ENCODE measurements at places on chromosomes 7 and 10.

DNA sequence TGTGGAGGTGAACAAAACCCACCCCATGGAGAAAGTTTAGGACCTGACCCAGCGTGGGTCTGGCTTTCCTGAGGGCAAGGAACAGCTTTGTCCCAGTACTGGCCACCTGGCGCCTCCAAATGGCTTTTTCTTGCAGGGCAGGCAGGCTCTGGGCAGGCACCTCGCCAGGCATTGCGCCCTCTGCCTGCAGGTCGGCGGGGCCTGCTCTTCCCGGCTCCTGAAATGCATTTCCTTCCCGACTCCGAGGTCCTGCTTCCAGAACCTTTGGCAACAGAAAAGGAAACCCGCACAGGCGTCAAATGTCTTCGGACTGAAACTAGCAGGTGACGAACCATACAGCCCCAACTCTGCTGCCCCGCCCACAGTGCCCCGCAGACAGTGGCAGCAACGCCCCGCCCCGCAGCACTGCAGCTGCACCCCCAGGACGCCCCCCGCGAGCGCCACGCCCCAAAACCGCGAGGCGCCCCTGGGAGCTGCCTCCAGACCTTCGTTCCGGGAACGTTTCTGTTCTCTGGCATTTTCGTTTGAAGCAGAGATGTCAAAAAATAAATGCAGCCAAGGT lies 65.5 kb downstream of the C10orf143 start:
- no peak for DNase-seq

- DNase-seq, result no peak
Measured at GRCh38 chr7:22882106-22882505, 59.5 kb upstream of the TOMM7 start.

GRCh38 chr7:154627646-154628290 lies 375.2 kb downstream of the PAXIP1 start:
- DNase-seq, result no peak

GRCh38 chr7:129066290-129067131 lies 11.6 kb upstream of the TNPO3 start:
- no peak for DNase-seq

- no peak for DNase-seq
Measured at GRCh38 chr7:1703871-1704810, 34.1 kb downstream of the ELFN1 start.

- no peak for DNase-seq
Measured at GRCh38 chr7:29748286-29749099, 57.8 kb upstream of the WIPF3 start.

DNA sequence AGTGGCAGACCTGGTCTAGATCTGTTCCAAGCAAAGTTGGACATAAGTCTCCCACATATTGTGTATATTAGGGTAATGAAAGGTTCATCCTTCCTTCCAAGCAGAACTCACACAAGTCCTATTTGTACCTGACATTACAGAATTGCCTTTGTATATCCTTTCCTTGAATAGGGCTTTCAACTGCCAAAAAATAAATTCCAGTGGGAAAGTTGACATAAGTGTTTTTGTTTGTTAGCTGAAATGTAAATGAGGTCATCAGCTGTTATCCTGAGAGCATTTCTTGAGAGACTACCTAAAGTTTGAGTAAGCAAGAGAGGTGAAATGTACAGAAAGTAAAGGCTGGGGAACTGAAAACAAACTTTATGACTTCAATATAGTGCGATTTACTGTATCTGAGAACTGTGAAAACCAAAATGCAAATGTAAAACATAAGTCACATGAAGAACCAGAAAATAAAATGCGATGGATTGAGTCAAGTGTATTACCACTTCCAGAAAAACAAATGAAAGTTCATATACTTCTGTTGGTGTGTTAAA lies 527.3 kb upstream of the SEMA3D start:
- no peak for DNase-seq

DNA sequence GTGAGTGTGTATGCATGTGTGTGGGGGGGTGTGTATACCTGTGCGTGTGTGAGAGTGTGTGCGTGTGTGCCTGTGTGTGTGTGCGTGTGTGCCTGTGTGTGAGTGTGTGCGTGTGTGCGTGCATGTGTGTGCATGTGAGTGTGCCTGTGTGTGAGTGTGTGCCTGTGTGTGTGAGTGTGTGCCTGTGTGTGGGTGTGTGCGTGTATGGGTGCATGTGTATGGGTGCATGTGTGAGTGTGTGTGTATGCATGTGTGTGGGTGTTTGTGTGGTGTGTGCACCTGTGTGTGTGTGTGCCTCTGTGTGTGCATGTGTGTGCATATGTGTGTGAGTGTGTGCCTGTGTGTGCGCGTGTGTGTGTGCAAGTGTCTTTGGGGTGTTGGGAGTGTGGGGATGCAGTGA lies 6.4 kb downstream of the ANTXRL start:
- DNase-seq, result no peak

- no peak for DNase-seq
Measured at GRCh38 chr10:127293640-127294039, 97.2 kb upstream of the INSYN2A start.

DNA sequence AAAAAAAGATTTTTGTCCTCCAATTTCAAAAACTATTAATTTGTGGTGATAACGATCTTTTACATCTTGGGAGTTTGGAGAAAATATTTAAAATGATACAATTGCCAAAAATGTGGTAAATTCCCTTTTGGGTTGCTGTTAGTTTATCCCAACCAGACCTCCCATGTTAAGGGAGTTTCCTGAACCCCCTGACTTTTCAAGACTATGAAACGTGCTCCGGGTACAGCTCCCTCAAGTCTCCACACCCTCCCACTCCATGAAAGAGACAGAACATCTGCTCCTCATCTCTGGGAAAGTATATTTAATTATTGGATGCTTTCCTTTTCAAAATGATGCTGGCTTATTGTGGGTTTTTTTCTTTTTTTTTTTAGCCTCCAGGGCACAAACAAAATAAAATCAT lies 534.6 kb upstream of the NRP1 start:
- no peak for DNase-seq

GRCh38 chr10:29981510-29981909 lies 77.9 kb downstream of the JCAD start:
- no peak for DNase-seq

GRCh38 chr10:129319934-129320333 lies 147.1 kb upstream of the MGMT start:
- no peak for DNase-seq

DNA sequence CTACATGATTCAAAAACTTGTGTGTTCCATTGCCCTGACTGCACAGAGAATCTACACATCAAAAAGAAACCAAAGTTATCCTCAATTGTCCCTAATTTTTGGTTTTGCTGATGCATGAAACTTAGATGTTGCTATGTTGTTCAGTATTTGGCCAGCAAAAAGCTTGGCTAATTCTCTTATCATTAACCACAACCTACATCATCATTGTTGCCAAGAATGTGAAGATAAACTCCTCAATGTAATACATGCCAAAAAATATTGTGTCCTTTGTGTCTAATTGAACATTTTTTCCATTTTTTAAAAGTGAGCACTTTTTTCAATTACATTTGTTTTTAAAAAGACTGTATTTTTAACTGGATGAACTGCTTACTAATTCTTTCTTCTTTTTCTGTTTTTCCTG lies 268.0 kb upstream of the SEMA3D start:
- no peak for DNase-seq

DNA sequence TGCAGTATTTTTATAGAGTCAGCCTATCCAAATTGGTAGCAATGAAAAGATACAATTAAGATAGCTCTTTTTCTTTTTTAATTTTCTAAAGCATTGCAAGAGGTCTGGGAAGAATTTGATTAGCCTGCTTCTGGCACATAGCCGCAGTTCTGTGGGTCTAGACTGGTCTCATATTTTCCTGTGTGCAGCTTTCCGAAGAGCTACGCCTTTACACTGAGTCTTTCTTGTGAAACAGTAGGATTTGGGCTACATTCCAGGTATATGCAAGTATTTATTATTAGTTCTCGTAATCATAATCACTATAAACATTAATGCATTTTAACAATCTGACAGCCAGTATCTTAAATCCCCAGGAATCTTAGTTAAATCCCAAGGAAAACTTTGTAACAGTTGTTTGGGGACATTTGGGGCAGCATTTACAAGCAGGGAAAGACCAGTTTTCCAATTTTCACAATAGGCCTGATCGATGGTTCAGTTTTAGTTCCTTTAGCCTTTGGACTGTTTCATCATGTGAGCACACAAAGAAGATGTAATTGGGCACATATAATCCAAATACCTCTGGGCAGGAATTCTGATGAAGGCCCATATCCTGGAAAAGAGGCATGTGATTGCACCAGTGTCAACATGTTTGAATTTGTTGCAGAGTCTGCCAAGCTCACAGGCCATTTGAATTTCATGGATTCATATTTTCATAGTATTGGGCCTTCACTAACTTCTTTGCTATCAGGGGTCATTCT lies 287.3 kb downstream of the INHBA start:
- DNase-seq, result no peak
